ENCODE measurements at places on chromosomes 2 and 18.
A peak's percentile ranks its signal among the peaks of the same experiment; 100 is the strongest.

DNA sequence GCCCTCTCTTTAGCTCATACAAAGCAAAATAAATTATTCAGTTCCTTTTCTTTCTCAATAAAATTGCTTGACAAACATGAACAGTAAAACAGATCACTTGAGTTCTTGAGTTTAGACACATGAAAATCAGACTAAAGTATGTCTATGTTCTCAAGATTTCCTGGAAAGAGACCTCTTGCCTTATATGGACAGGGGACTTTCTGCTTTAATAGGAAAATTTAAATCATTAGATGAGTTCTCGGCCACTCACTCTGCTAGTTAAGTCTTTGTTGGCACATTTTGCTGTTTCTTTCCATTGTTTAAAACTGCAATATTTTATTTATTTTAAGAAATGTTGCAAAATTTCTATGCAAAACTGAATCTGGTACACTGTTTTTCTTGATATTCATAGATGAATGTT lies 207.8 kb downstream of the RND3 start:
- DNase-seq: no peak

DNA sequence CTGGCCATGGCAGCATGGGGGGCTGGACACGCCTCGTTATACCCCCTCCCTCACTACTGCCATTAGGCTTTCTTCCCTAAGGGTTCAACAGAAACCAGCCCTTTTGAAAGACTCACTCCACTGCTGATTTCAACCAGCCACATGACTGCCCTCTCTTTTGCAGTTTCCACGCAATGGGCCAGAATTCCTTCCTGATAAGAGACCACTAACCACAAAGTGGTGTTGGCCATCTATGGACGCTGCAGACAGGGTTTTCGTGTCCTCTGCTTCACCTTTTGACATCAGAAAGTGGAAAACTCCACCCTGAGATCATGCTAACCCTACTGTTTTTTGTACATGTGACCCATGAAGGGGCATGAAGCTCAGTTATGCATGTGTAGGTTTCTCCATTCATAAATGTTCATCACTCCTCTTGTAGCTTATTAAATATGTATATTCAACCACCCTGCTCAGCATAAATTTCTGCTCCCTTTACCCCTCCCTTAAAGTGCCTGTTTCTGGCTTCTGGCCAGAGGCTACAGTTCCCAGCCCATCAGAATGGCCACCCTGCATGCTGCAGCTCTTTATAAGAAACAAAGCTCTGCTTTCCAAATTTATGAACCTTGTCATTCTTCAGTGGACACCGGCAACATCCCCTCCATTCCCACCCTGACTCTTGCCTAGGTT lies 106.6 kb upstream of the MSH6 start:
- no peak for DNase-seq

DNA sequence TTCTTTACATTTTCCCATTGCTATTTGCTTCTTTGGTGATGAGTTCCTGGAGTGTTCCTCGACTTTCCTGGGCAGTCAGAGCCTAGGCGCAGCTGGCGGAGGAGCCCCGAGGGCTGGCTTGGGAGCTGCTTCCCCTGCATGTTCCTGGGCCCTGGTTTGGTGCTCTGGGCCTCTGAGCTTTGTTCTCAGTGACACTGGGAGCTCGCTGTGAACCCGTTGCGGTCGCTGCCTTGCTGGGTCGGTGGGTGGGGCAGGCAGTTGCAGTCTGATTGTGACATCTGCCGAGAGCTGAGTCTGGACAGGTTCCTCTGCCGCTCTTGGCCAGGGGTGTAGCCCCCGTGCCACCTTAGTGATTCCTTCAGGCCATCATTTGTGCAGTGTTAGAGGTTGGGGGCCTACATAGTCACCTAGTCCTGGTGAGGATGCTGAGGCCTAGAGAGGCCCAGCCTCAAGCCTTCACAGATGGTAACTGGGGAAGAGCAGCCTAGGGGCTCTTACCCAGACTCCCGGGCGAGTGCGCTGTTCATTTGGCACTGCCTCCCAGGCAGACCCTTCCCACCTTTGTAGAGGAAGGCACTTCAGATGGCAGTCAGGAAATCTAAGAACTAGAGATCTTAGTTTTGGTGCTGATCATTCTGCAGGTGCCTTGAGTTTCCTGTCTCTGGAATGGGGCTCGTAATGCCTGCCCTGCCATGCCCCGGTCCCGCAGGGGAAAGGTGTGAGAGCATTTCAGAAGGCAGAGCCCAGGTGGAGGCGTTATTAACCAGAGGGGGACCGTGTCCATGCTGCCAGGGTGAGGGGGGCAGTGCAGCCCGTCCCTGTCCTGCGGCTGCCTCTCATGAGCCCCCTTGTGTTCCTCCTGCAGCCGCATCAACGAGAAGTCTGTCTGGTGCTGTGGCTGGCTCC lies 8.4 kb downstream of the ASB1 start:
- no peak for DNase-seq

- peak; percentile 0 for DNase-seq
Observed at GRCh38 chr2:230924470-230925341, at the start of gene GPR55. TSS of gene GPR55 (minus strand) at chr2:230925242. CDS start at chr2:230910962, 14,280 bp downstream.

DNA sequence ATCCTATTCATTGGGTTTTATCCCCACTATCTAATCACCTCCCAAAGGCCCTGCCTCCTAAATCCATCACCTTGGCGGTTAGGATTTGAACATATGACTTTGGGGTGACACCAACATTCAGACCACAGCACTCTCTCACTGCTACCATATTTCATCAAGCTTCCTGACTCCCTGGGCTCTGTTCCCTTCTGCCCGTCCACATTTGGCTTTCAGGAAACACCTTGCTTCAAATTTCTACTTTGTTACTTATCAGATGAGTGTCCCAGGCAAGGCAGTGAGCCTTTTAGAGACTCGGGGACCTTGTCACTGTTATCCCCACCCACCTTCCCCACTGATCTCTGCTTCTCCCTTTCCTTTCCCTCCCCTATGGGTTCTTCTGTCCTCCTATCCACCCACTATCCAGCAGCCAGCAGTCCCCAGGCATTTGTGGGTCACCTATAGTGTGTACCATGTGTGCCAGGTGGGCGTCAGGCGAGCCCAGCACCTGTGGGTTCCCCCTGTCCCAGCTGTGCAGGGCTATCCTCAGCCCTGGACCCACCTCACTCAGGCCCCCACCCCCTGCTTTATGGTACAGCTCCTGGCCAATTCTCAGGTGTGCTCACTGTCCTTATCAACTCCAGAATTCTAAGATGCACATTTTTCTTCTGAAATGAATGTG lies 230.9 kb downstream of the LOXHD1 start:
- DNase-seq: no peak

DNA sequence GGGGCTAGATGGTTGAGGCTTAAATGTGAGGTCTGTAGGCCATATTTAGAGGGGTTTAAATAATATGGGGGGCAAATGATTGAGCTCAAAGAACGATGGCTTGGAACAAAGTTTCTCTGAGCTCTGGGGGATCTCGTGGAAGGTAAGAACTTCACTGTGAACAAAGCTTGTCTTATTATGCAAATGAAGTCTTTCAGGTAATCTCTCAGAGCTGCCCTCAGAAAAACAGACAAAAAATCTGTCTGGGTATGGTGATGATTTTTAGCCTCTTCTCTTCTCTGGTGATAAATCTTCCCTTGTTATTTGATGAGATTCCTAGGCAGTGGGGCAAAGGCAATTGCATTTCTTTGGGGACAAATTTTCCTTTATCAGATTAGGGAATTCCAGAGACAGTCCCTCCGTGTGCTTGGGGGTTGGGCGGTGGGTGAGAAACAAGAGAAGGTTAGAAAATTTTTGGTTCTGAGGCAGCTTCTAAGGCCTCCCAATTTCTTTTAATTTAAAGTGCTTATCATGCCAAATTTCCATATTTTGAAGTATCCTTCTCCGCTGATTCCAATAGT lies 760.4 kb downstream of the TSN start:
- DNase-seq: no peak

DNA sequence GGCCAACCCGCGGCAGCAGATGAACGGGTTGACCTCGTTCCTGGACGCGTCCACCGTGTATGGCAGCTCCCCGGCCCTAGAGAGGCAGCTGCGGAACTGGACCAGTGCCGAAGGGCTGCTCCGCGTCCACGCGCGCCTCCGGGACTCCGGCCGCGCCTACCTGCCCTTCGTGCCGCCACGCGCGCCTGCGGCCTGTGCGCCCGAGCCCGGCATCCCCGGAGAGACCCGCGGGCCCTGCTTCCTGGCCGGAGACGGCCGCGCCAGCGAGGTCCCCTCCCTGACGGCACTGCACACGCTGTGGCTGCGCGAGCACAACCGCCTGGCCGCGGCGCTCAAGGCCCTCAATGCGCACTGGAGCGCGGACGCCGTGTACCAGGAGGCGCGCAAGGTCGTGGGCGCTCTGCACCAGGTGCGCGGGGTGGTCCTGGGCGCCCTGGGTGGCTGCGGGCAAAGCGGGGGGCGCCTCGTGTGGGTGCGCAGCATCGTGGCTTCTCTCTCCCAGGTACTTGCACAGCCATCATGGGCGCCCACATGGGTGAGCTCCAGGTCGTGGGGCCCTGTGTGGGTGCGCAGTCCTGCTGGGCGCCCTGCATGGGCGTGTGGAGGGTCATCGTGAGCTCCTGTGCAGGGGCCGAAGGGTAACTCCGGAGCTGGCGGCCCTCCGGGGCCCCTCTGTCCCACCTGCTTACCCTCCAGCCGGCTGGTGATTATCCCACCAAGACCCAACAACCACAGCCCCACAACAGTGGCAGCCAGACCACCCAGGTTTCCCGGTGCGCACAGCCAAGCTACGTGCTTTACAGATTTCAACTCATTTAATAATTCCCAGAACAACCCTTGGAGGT lies 64.2 kb downstream of the TPO start:
- no peak for DNase-seq

DNA sequence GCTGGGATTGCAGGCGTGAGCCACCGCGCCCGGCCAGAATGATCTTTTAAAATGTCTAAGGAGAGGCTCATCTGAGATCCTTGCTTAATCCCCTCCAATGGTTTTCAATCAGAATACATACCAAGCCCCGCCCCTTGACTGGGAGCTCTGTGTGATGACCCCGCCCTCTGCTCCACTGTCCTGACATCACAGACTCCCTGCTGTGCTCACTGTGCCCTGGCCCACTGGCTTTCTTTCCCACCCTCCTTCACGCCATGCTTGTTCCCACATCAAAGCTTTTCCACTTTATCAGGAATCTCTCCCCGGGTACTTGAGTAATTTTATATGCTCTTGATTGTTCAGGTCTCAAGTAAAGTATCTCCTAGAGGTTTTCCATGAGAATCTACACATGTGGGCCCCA lies 762.3 kb upstream of the ID2 start:
- DNase-seq: no peak

GRCh38 chr2:152407806-152408205 lies 72.8 kb downstream of the FMNL2 start:
- DNase-seq: no peak

DNA sequence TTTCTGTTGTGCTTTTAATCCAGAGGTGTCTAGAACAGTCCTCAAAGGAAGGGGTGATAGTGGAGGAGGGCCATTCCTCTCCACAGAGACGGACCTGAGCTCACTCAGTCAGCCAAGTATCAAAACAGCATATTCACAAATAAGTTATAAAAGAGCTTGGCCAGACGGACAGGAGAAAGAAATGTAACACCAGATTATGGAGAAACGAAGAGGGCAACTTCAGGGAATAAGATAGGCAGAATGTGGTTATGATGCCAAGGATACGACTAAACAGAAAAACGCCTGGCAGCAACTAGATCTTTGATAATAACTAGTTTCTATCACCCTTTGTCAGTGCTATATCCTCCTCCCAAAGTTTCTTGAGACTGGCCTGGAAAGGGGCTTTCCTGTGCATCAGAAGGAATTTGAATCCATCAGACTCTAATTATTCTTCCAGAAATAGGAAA lies 42.5 kb downstream of the MAP4K3 start:
- DNase-seq: no peak

- DNase-seq: no peak
Observed at GRCh38 chr2:122851972-122852531, 1096.6 kb downstream of the TSN start.

DNA sequence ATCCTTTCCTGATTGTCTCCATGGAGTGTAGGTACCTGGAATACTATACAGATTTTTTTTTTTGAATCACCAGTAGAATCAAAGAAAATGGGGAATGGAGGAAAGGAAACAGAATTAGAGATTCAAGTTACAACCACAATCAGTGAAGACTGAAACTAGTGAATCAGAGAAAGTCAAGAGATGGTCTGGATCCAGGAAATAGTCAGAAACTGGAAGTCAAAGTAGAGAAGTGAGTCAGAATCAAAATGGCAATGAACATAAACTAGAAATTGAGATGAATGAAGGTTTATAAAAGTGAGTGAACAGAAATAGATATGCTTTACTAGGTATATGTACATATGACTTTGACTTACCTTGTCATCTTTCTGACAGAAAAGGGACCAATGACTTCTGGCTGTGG lies 579.0 kb downstream of the PLCL1 start:
- no peak for DNase-seq

GRCh38 chr2:17171446-17172049 lies 346.7 kb downstream of the RAD51AP2 start:
- DNase-seq: peak; percentile 19

DNA sequence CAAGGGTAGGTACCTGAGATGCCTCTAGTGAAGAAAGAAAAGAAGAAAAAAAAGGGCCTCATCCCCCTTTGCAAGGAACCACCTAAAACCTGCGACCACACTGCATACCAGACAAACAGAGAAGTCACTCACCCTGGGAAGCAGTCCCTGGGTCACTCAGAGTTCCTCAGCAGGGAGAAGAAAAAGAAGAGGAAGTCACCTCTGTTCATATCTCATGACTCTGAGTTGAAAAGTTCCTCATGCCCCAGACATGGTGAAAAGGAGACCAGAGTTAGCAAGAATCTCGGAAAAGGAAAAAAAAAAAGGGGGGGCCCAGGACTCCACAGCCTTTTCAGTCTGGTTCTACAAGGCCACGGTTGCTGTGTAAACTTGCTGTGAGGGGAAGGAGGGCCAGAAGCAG lies 478.4 kb upstream of the NRXN1 start:
- no peak for DNase-seq

DNA sequence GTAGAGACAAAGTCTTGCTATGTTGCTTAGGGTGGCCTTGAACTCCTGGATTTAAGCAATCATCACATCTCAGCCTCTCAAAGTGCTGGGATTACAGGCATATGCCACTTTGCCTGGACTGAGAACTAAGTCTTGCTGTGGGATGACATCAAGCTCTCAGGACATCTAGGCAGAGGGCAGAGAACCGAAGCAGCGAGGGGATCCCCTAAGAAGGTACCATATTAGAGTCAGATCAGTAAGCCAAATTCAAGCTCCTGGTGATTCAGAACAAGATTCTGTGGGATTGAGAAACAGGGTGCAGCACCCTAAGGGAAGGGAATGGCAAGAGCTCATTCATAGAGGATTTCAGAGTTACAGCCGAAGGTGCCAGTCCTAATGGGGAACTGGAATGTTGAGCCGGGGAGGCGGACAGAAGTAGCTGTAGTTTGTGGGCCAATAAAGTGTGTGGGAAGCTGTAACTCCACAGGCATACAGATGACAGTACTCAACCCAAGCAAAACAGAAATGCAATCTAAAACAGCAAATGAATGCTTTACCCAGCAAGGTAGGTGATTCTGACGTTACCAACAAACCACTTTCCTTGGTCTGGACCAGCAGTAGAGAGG lies 30.9 kb downstream of the EPHA4 start:
- DNase-seq: no peak
